GM23248 (cell line): ENCODE measurements at places on chromosomes 2 and 18.

- H3K27me3 ChIP-seq = no peaks in the 10 kb centered on the region
- H3K36me3 ChIP-seq = no peaks in the 10 kb centered on the region
- H3K4me1 ChIP-seq = no peaks in the 10 kb centered on the region
- DNase-seq = no peak
- H3K27ac ChIP-seq = no peak overlapping the region
- no peak overlapping the region for H3K4me3 ChIP-seq
Measured at GRCh38 chr2:181241797-181242196, 215.4 kb upstream of the ITGA4 start.

DNA sequence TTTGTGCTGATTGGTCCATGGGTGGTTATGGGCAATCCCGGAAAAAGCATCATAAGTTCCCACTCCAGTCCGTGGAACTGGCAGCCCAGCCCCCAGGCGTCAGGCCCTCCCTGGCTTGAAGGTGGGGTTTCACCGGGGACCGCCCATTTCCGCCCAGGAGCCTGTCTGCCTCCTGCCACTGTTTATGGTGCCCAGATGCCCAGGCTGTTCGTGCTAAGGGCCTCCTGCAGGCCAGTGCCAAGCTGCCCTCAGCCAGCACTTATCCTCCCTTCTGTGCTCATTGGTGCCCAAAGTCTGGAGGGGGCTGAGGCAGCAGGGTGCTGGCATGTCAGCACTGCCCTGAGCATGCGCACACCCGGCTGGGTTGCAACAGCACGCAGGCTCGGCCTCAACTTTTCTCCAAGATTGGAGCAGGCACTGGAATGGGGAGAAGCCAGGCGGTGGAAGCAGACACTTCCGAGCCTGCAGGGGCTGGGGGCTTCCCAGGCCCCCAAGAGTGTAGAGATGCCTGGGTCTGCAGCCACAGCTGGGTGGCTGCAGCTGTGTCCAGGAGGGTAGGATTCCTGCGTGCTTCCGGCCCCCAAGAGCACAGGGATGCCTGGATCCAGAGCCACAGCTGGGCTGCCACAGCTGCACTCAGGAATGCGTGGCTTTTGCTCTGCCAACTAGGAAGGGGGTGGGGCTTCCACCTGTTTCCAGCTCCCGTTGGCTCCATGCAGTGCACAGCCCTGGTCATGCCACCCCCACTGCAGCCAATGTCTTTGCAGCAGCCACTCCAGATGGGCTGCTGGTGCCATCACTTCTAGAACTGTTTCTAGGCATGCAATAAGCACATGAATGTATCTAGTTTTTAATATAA lies 74.0 kb downstream of the AGPS start:
- H3K27me3 ChIP-seq = no peaks in the 10 kb centered on the region
- H3K4me3 ChIP-seq = no peak overlapping the region
- H3K4me1 ChIP-seq = peaks cover 16% of the 10 kb centered on the region
- no peak for DNase-seq
- no peak overlapping the region for H3K27ac ChIP-seq

GRCh38 chr2:238811759-238812158 lies 36.1 kb upstream of the TWIST2 start:
- H3K4me1 ChIP-seq = peaks cover 12% of the 10 kb centered on the region
- peak overlapping the region; percentile 89 for H3K27ac ChIP-seq
- H3K4me3 ChIP-seq = peak overlapping the region; percentile 70
- H3K27me3 ChIP-seq = no peaks in the 10 kb centered on the region

GRCh38 chr2:208182835-208183234 lies 7.0 kb downstream of the C2orf80 start:
- H3K27ac ChIP-seq = no peak overlapping the region
- H3K4me3 ChIP-seq = no peak overlapping the region
- DNase-seq = no peak
- H3K4me1 ChIP-seq = no peaks in the 10 kb centered on the region

- H3K27me3 ChIP-seq = no peaks in the 10 kb centered on the region
- no peaks in the 10 kb centered on the region for H3K36me3 ChIP-seq
- no peak overlapping the region for H3K4me3 ChIP-seq
- DNase-seq = no peak
- no peak overlapping the region for H3K27ac ChIP-seq
- no peaks in the 10 kb centered on the region for H3K4me1 ChIP-seq
Measured at GRCh38 chr18:68482815-68483214, 232.1 kb downstream of the TMX3 start.

DNA sequence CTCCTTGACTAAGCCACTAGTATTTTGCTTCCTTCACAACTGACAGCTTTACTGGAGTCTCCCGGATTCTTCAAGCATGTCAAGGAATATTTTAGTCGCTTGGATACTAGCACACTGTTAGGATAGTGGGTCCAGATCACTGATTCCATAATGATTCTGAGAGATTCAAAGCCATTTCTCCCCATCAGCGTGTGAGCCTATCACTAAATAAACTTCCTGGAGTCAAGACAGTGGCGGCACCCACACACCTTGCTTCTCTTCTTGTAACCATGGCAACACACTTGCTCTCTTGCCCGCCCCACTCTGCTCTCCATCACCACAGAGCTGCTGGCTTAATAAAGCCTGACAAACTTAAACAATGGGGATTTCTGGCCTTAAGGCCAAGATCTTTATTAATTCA lies 245.1 kb downstream of the LRRTM1 start:
- no peaks in the 10 kb centered on the region for H3K36me3 ChIP-seq
- no peaks in the 10 kb centered on the region for H3K27me3 ChIP-seq
- no peak for DNase-seq
- H3K4me3 ChIP-seq = no peak overlapping the region

GRCh38 chr2:238085899-238086298 lies 14.2 kb upstream of the ESPNL start:
- H3K4me1 ChIP-seq = no peaks in the 10 kb centered on the region
- H3K27ac ChIP-seq = no peak overlapping the region
- H3K4me3 ChIP-seq = no peak overlapping the region
- H3K27me3 ChIP-seq = no peaks in the 10 kb centered on the region
- no peaks in the 10 kb centered on the region for H3K36me3 ChIP-seq
- DNase-seq = no peak
